ENCODE measurements at places on chromosomes 2 and 18. TPM values are rescaled to one million over a fixed set of nuclear protein-coding genes. Genes with fewer than 3 reads are reported as not detected.
A peak's percentile ranks its signal among the peaks of the same experiment; 100 is the strongest.

DNA sequence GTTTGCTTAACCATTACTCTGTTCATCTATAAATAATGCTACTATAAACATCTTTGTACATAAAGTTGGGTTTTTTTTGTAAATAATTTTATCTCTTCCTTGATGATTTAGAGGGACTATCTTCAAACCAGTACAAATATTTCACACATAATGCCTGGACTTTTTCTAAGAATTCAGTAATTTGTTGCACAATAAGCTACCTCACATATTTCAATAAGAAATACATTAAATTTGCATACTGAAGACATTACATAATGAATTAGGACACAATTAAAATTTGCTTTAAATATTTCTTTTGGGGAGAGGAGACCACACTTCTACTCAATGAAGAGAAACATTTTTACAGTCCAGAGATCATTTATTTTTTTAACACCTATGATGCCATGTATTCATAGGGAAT lies 7.2 kb upstream of the ROCK1 start:
- no peak for DNase-seq

GRCh38 chr2:151379169-151379568 lies 21.8 kb downstream of the TNFAIP6 start:
- DNase-seq, result peak; percentile 13

GPR35 gene
- 1.6 TPM for total RNA-seq

- peak; percentile 3 for DNase-seq
Observed at GRCh38 chr2:189702071-189702470, 27.6 kb downstream of the ANKAR start.

DNA sequence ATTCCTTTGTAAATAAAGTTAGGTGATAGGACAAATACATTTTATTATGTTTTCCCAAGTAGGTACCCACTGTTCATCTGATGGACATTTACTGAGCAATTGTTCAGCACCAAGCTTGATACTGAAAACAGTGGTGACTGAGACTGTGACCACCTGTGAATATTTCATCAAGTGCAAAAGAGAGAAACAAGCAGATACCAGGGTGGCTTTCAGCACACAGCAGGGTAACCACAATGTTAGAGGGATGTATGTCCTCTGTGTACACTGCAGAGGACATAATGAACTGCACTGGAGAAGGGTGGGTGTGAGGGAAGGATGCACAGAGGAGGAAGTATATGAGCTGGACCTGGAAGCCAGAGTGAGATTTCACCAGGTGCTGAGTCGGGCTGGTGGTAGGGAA lies 411.8 kb downstream of the RAD51AP2 start:
- no peak for DNase-seq

- DNase-seq, result no peak
Observed at GRCh38 chr2:36831185-36831584, 134.7 kb downstream of the VIT start.

DNA sequence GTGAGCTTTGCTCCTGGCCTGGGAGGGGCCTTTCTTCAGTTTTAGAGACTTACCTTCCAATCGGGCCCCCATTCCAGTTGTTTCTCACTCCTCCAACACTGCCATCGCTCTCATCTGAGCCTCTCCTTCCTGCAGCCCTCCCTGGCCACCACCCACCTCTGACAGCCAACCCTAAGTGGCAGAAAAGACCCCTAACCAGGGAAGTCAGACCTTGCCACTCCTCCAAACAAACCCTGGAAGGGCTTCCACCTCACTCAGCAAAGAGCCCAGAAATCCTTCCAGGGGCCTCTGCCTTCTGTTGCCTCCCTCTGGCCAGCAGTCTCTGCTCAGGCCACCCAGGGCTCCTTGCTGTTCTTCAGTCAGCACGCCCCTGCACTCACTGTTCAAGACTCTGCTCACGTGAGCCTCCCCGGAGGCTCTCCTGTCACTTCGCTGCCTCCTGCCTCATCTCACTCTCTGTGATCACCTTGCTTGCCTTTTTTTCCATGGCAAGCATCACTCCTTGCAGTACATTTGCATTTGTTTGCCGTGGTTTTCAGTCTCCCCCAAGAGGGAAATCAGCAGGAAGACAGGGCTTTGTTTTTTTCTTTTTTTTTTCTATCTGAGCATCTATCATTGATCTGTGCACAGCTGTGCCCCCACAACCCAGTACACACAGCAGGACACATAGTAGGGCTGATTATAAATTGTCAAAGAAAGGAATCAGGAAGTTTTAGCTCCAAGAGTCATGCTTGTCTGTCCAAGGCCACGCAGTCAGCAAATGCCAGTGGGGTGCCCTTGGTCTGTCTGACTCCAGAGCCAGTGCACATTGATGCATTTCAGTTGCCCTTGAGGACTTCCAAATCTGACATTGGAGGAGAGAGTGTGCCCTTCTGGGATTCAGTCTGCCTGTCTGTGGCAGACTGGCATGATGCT lies 83.9 kb downstream of the INHBB start:
- DNase-seq, result no peak

DNA sequence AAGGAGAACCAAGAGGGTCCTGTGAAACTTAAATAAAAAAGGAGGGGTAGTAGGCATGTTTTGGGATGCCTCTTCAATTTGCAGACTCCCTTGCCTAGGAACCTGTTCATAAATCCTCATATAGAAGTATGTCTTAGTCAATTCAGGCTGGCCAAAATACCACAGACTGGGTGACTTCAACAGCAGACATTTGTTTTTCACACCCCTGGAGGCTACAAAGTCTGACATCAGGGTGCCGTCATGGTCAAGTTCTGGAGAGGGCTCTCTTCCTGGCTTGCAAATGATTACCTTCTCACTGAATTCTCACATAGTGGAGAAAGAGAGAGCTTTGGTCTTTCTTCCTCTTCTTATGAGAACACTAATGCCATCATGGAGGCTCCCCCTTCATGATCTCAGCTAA lies 4.1 kb upstream of the TCF4 start:
- DNase-seq, result no peak

MPP4 gene
- total RNA-seq, result not detected

DNA sequence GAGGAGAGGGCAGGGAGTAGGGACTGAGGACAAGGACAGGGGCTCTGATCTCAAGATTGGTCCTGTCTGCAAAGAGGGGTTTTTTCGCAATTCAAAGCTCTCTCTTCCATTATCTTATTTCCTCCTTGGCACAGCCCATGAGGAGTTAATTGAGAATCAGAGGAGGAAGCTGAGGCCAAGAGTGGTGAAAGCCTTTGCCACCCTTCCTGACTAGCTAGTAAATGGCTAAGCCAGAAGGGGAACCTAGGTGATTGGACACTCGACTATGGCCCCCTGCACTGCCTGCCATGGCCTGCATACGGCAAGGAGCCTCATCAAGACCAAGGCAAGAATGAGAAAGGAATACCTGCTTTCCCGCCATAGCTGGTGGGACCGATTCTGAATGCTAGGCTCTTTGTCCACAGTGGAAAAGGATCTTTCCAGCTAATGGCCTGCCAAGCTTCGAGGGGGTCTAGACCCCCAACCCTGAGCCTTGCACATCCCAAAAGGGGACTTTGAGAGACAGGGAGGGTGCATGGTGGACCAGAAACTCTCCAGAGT lies 237.9 kb downstream of the HAUS1 start:
- no peak for DNase-seq

- no peak for DNase-seq
Observed at GRCh38 chr2:106705877-106706276, 180.1 kb downstream of the ST6GAL2 start.

- DNase-seq, result no peak
Observed at GRCh38 chr2:222240676-222241049, 58.1 kb downstream of the PAX3 start.

DNA sequence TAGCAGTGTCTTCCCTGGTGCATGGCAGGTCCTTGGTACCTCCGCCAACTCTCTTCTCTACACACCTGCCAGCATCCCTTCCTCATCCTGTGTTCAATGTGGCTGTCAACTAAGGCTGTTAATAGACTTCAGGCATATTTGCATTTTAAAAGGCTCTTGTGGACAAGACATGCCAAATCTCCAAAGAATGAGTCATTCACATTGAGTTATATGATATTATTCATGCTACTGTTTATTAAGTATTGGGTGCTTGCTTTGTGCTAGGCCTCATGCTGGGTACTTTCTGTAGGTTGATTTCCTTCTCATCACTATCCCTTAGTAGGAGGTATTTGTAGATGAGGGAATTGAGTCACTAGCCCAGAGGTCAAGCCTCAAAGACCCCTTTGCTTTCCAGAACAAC lies 5.2 kb downstream of the MYO1B start:
- DNase-seq, result no peak

REG1B gene
- not detected for total RNA-seq

- DNase-seq, result no peak
Observed at GRCh38 chr2:164568317-164568716, 53.0 kb downstream of the GRB14 start.

- DNase-seq, result no peak
Observed at GRCh38 chr2:157856187-157856515, 20.0 kb downstream of the ACVR1 start.

- DNase-seq, result no peak
Observed at GRCh38 chr2:68931149-68931711, 21.5 kb downstream of the GKN2 start.

ZNF385B gene
- 1.1 TPM for total RNA-seq

All from renal cortical epithelial cell (primary cell).